RPMI8226 (cell line): ENCODE measurements at places on chromosomes 7 and 10.

- DNase-seq: no peak
These were observed 15.0 kb upstream of the PCBD1 start for GRCh38 chr10:70903262-70903921.

DNA sequence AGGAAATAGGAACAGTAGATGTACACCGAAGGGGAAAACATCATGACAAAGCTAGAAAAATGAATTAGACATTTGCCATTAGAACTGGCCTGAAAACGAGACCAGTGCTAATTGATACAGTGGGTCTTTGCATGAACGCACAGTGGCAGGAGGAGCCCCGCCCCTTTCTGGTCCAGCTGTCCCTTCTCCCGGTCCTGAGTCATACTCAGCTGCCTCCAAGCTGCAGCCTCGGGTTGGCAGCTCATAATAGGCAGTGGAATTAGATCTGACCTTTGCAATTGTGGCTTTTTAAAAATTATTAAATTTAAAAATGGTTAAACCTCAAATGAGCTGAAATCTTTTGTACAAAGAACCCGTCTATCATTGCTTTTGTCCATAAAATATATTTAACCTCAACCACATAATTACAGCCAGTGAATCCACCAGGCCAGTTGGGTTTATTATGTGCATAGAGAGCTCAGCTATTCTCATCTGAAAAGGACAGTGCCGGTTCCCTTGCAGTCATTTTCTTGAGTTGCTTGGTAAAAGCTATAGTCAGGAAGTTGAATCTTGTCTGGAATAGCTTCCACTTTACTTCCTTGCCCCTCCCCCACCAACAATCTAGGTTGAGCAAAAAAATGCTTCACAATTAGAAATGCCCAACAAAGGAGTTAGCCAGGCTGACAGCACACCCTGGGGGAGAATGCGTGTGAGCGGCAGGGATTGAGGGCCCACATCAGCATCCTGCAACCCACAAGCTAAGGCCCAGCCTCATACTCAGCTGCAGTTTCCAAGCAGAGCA lies 147.1 kb downstream of the BUB3 start:
- no peak for DNase-seq

GRCh38 chr7:78267141-78267540 lies 468.6 kb downstream of the PHTF2 start:
- no peak for DNase-seq

- no peak for DNase-seq
These were observed 72.8 kb upstream of the ADRA2A start for GRCh38 chr10:111004016-111004415.

DNA sequence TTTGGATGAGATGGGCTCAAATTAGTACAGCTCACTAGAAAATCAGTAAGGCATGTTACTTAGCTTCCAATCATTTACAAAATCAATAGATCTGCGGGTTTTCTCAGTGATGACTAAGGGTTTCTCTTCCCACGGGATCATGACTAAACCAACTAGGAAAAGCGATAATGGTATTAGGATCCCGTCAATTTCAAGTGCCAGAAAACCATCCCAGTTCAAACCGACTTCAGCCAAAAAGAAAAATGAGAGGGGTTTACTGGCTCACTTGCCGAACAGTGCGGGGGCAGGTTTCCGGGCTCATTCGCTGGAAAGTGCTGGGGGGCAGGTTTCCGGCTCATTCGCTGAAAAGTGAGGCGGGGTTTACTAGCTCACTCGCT lies 62.1 kb upstream of the LYZL2 start:
- no peak for DNase-seq

- DNase-seq: no peak
These were observed 6.6 kb downstream of the VPS50 start for GRCh38 chr7:93238748-93239147.

GRCh38 chr7:71777278-71777677 lies 634.9 kb downstream of the CALN1 start:
- DNase-seq: no peak

DNA sequence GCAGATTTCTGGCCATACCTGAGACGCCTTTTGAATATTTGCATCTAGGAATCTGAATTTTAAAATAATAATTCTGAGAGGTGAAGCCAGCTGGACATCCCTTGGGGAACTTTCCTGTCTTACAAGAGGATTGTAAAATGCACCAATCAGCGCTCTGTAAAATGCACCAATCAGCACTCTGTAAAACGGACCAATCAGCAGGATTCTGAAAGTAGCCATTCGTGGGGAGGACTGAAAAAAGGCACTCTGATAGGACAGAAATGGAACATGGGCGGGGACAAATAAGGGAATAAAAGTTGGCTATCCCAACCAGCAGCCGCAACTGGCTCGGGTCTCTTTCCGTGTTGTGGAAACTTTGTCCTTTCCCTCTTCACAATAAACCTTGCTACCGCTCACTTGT lies 9.9 kb downstream of the PPIF start:
- DNase-seq: no peak
